ENCODE measurements at places on chromosomes 2 and 18. TPM values are rescaled to one million over a fixed set of nuclear protein-coding genes. Genes with fewer than 3 reads are reported as not detected.

DNA sequence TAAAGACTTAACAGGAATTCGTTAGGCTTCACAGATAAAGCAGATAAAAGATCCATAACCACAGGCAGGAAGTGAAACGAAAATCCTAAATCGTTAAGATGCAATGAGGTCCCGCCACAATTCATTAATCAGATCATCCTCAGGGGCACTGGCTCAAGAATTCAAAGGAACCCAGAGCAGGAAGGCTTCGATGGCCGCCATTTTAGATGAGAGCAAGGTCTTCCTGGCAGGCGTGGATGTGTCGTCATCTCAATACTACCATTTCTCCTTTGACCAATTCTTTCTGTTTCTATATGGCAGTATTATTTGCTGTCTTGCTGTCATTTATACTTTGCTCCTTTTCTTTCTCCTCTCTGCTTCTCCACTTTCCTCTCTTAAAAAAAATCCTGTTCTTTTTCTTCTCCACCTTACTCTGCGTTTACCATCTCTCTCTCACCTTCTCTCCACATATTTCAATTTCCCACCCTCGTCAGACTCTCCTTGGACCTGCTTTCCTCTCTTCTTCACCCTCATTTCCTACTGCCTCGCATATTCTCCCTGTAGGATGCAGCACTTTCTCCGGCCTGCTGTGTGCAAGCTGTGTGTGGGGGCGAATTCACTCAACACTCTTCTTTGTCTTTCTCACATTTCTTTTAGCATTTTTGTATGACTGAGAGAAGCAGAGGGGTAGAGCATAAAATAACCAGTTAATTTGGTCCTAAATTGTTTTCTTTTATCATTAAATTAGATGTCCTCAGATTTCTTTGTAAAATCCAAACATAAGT is 35.1 kb upstream of the LHCGR start:
- no peak for DNase-seq
- no peak overlapping the region for H3K27ac ChIP-seq
- H3K4me1 ChIP-seq = peaks cover 21% of the 10 kb centered on the region

GRCh38 chr2:240686460-240686859 is 3.8 kb upstream of the AQP12B start:
- DNase-seq = no peak
- no peaks in the 10 kb centered on the region for H3K27me3 ChIP-seq
- H3K36me3 ChIP-seq = no peaks in the 10 kb centered on the region
- H3K4me1 ChIP-seq = peaks cover 10% of the 10 kb centered on the region

The WNT10A gene
- total RNA-seq = 5.5 TPM

The PSMA8 gene
- not detected for total RNA-seq

- H3K36me3 ChIP-seq = peaks cover 43% of the 10 kb centered on the region
- no peaks in the 10 kb centered on the region for H3K27me3 ChIP-seq
- H3K4me3 ChIP-seq = no peak overlapping the region
- H3K27ac ChIP-seq = no peak overlapping the region
- DNase-seq = no peak
Measured at GRCh38 chr2:159445307-159445706, 158.8 kb upstream of the WDSUB1 start.

DNA sequence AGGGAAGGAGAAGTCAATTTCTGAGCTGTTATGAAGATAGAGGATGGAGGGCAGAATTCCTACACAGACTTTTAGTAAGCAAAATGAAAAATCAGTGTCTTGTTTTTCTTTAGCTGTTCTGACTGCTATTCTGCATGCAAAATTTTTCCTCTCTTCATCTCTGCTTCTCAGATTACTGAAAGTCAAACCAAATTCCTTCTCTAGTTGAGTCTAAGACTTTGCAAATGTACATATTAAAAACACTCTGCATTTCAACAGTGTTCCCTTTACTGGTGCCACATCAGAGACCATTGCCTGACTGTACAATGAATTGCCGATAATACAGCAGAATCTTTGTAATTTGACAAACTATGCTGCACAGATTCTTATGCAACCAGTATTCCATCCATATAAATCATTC is 198.8 kb downstream of the EXOC6B start:
- no peak for DNase-seq
- no peaks in the 10 kb centered on the region for H3K27me3 ChIP-seq
- H3K27ac ChIP-seq = no peak overlapping the region
- H3K36me3 ChIP-seq = no peaks in the 10 kb centered on the region

DNA sequence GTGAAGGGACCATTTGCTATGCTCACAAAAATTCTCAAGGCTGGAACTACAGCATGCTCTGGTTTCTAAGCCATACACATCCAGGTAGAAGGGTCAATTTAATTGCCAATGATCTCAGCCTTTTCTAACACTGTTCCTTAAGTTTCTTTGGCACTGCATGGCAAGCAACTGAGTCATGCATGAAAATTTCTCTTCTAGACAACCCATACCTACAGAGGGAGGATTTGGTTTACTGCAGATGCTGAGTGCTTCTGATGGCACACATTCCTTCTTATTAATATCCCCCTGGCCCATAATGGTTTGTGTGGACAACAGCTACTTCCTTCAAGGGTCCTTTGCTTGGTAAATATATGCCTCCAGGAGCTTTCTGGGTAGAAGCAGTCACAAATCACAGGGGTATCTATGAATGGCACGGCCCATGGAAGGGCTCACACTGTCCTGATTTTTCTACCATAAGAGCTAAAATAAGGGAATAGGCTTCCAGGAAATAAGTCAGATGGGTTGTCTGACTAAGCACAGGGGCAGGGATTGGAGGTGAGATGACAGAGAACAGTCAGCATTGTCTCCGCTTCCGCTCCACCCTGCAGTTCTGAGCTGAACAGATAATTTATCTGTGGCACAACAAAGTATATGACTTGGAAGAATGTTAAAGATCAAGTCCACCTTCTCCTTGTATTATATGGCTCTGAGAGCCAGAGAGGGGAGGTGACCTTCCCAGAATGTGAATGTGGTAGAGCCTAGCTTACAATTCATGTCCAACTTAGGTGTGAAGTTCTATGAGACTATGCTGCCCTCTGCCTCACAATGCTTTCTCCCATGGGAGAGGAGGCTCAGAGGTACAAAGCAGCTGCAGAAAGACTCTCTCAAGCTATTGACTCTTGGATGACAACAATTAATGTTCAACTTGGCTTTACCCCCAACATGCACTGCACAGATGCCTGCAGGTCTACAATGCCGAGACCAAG is 199.2 kb upstream of the TNP1 start:
- no peaks in the 10 kb centered on the region for H3K27me3 ChIP-seq
- no peak for DNase-seq
- H3K27ac ChIP-seq = no peak overlapping the region

Data from type B pancreatic cell (in vitro differentiated cells).